ENCODE measurements at places on chromosomes 16 and 17.

GRCh38 chr17:21248500-21248899 is 4.7 kb downstream of the NATD1 start:
- no peak for DNase-seq

DNA sequence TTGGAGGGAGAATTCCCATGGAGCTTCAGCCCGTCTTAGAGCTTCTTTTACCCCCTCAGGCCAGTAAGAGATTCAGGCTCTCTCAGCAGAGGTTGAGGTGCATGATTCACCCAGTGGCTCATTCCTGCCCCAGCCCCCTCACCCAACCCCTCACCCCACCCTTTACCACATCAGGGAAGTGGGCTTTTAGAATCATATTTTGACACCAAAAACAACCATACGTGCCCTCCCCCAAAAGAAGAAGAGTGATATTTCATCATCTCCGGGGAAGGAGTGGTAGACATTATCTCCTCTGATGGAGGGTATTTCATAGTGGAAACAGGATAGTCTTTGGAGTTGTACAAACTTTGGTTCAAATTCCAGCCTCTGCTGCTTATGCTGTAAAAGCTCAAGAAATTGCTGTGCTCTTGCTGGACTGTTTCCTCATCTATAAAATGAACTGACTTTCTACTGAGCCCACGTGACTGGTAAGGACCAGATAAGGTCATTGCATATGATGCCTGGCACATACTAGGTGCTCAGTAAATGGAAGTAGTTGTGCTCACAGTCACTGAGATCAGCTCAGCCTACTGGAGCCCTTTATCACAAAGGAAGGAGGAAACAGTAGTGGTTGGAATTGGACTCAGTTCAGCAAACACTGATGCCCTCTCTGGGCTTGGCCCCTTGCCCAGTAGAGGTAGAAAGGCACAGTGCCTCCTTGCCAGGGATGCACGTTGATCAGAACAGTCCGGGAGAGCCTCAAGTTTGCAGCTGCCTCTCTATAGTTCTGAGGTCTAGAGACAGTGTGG is 18.3 kb upstream of the CCL5 start:
- no peak for DNase-seq

- no peak for DNase-seq
Observed at GRCh38 chr17:40535924-40536294, 29.4 kb downstream of the CCR7 start.

GRCh38 chr17:62008294-62008693 is 56.8 kb downstream of the MED13 start:
- DNase-seq: no peak

DNA sequence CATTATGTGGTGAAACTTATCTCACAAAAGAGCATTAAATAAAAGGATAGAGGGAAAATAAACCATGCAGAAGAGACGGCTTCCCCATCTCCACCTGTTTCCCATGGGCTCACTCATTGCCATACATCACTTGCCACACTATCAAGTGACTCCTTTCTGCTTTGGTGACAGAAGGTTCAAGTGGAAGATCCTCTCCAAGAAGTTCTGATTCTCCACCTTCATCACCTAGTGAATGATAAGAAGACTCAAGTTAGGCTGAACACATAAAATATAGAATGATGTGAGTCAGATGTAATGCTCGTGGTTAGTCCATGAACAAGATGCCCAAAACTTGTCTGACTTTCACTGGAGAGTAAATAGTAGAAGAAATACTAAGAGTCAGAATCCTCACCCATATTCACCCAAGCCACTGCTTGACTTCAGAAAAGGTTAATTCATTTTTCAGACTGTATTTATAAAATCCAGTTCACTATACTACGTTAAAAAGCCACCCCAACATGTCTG is 100.1 kb upstream of the TOB1 start:
- no peak for DNase-seq

- DNase-seq: peak; percentile 28
Observed at GRCh38 chr16:11833951-11834695, 17.2 kb downstream of the RSL1D1 start.

- DNase-seq: peak; percentile 72
Observed at GRCh38 chr16:74480150-74481029, 59.1 kb upstream of the CLEC18B start.

DNA sequence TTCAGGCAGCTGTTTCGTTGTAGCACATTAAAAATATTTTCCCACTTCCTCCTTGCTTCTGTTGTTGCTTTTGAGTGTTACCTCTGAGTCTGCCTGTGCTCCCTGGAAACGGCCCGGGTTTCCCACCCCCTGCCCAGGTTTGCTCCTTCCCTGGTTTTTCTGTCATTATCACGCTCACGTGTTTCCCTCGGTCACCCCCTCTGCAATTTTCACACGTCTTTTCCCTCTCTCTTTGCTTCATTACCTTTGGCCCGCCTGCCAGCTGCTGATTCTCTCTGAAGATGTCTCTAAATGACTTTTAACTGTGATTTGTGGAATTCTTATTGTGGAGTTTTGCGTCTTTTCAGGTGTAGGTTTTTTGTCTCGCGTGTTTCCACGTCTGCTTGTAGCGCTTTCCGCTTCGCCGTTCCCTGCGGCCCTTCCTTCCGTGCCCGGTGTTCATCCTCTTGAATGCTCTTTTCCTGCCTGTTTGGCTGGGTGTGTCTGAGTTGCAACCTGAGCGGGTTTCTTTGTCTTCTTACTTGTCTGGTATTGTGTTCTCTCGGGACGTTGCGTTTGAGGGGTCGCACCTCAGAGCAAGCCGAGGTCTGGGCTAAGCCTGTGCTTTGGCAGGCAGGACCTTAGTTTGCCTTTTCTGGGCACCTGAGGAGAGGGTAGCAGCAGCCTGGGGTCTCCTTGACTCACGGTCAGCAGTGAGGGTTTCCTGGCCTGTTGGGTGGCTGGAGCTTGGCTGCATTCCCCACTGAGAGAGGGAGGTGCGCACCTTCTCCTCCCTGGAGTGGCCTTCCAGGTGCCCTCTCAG is 96.3 kb upstream of the ZNF750 start:
- no peak for DNase-seq

DNA sequence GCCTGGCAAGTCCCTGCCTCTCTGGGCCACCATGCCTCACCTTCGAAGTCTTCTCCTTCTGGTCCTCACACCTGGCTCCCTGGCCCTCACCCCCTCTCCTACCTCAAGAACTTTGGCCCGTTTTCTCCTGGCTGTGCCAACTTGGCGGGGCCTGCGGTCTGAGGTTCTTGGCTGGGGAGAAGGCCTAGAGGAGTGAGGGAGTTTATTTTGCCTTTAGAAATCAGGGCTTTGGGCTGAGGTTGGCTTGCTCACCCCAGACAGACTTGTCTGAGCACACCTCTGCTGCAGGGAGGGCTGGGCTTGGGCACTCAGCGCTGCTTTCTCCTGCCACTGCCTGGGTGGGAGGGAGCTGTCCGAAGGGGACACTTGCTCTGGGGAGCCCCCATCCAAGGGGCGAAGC is 23.3 kb upstream of the TAC4 start:
- no peak for DNase-seq

GRCh38 chr16:85657996-85658395 is 30.8 kb downstream of the GINS2 start:
- no peak for DNase-seq

DNA sequence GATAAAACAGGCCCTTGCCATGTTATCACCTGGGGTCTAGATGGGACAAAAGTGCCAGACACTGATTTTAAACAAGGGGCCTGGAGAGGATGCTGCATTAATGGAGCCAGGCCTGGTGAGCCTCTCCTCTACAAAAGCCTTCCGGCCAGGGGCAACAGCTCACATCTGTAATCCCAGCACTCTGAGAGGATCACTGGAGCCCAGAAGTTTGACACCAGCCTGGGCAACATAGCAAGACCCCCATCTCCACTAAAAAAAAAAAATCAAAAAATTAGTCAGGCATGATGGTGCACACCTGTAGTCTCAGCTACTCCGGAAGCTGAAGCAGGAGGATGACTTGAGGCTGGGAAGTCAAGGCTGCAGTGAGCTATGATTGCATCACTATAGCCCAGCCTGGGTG is 3.5 kb downstream of the GINS2 start:
- DNase-seq: no peak

DNA sequence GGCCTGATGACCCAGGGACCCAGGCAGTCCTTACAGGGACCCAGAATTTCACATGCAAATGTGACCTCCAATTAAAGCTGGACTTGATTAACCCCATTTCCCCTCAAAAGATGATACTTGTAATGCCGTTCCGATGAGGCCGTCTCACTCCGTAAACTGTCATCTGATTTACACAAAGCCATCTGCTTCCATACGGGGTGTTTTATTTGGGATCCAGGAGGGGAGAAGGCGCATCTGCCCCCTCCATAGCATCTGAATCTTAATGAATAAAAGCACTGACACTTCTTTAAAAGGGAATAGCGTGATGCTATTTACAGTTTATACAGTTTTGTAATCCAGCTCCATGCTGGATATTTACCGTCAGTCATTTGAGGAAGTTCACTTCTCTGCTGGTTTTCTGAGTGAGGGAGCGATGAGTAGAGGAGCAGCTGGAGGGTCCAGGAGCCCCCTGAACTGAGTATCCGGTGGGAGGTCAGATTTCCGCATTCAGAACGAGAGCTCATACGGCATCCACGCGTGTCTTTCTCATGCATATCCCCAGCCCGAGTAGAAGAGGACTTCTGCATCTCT is 452.7 kb downstream of the WWOX start:
- no peak for DNase-seq

DNA sequence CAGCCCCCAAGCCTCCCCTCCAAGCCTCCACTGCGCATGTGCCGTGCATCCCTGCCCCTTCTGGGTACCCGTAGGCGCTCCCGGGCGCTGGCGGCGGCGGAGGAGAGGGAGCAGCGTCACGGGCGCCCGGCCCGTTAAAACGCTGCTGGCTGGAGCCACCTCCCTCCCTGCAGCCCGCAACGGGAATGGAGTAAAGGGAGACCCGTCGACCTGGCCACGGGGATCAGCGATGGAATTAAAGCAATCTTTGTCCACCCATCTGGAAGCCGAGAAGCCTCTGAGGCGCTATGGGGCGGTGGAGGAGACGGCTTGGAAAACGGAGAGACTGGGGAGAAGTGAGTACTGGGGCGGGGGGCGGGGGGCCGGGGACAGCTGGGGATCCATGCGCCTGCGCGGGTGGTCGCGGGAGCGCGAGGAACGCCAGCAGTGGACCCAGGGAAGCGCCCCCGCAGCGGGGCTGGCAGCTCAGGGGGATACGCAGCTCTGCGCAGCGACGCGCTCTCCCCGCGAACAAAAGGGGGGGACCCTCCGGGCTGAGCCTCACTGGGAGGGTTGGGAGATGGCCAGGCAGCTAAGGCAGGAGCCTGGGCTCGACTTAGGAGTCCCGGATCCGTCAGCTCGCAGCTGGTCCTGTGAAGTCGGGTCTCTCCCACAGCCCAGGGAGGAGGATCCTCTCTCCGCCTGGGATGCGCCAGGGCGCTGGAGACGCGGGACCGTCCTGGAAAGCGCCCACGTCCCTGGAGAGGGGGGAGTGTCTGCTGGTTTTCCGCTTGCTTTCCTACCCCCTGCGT is at the start of gene BMERB1:
TSS of gene BMERB1 (plus strand) at position 164 of the 791 bp plus-strand sequence. CDS start at position 230, 66 bp downstream.
- peak; percentile 57 for DNase-seq

GRCh38 chr16:74577882-74578366 is 29.0 kb downstream of the GLG1 start:
- peak; percentile 77 for DNase-seq

All from HFFc6 (cell line).